NCI-H1694 (cell line): ENCODE measurements at places on chromosomes 7 and 10.
A peak's percentile ranks its signal among the peaks of the same experiment; 100 is the strongest.

GRCh38 chr10:58030208-58030607 lies 237.5 kb downstream of the IPMK start:
- no peak for DNase-seq

DNA sequence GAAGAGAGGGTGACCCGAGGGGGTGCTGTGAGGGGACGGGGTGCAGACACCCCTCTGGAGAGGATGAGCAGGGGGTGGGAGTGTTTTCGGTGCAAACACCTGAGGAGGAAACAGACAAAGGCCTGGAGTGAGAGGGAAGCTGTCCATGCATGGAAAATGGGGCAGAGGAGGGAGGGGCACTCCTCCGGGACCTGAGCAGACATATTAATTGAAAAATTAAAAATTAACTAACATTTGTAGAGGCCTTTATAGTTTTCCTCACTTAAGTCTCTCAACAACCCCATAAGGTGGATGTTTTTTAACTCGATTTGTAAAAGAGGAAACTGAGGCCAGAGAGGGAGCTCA lies 1.2 kb downstream of the VPS37D start:
- no peak for DNase-seq

DNA sequence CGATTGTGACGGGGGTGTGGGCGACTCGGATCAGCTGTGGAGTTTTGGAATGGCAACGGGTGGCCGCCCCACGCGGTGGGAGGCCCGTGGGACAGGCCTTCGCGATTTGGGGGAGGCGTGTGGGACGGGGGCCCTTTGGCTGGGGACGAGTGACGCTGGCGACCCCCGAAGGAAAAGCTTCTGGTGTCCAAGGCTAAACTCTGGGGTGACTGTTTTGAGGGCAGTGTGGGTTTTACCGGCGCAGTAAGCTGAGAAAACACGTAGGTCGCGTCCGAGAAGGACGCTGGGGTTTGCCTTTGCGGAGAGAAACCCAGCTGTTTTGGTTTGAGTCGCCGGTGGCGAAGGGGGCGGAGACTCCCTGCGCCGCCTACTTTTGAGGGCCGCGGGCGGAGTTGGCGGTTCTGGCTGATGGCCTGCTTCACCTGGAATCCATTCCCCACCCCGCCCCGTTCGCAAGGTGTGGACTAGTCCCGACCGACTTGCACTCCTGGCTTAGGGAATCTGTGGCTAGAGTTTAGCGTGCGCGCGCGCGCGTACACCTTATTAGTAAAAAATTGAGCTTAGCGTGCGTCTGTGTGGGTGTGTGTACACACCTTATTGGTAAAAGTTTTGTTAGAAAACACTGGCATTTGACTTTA lies 606 bp downstream of the TAX1BP1 start:
- peak; percentile 19 for DNase-seq

DNA sequence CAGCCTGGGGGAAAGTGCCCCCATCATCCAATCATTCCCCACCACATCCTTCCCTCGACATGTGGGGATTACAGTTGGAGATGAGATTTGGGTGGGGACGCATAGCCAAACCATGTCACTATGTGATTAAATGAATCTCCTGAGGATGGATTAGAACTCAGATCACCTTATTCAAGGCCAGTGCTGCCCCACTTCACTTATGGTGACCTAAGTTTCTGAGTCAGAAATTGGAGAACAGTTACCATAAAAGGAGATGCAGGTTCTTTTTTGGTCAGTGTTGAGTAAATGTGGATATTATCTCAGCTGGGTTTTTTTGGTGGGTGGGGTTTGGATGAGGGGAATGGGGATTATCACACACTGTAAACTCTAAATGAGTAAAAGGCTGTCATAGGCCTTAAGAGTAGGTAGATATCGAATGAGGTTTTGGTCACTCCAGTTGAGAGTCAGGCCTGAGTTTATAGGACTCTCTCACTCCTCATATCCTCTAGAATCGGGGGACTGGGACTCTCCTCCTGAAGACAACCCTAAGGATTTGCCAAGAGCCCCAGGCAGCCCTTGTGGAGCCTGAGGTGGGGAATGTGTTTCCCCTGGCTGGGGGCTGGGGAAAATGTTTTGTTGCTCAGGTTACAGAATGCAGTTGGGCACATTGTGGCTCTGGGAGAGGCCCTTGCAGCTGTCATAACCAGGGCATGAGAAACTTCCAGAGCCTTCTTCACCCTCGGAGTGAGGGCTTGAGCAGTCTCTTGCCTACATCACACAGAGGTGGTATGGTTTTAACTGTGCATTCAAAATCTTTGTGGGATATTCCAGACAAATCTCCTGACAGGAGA lies 213.0 kb downstream of the BAMBI start:
- no peak for DNase-seq

DNA sequence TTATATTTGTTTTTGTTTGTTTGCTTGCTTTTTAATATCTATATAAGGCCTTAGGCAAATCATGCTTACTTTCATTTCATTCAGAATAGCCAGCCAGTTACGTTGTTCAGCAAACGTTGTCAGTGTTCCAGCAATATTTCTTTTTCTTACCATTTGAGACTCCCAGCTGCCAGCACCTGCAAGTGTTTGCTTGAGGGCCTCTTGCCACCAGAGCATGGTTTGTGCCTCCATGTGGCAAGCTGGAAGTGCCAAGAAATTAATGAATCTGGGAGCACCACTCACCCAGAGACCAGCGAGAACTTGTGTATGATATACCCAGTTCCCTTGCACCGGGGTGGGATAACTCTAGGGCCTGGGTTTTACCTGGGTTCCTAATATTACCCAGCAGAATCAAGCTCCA lies 177.1 kb upstream of the CSTF2T start:
- DNase-seq: no peak

GRCh38 chr7:157397731-157398691 lies 61.2 kb downstream of the DNAJB6 start:
- peak; percentile 26 for DNase-seq

DNA sequence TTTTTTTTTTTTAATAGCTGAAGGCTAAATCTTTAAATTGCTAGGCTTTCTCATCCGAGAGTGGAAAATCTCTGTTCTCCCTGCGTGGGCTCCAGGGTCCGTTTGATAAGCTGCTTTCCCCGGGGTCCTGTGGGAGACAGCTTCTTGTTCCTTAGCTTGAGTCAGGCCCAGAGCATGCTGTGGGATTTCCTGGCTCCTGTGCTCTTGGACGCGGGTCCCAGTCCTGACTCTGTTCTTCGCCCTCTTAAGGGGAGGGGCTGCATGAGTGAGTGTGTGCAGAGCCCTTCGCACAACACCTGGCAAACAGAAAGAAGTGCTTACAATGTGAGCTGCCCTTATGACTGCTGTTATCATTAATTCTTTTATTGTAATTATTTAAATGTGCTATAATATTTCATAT lies 133.5 kb downstream of the TACC2 start:
- DNase-seq: no peak

GRCh38 chr7:157951300-157952049 lies 614.7 kb downstream of the DNAJB6 start:
- no peak for DNase-seq

DNA sequence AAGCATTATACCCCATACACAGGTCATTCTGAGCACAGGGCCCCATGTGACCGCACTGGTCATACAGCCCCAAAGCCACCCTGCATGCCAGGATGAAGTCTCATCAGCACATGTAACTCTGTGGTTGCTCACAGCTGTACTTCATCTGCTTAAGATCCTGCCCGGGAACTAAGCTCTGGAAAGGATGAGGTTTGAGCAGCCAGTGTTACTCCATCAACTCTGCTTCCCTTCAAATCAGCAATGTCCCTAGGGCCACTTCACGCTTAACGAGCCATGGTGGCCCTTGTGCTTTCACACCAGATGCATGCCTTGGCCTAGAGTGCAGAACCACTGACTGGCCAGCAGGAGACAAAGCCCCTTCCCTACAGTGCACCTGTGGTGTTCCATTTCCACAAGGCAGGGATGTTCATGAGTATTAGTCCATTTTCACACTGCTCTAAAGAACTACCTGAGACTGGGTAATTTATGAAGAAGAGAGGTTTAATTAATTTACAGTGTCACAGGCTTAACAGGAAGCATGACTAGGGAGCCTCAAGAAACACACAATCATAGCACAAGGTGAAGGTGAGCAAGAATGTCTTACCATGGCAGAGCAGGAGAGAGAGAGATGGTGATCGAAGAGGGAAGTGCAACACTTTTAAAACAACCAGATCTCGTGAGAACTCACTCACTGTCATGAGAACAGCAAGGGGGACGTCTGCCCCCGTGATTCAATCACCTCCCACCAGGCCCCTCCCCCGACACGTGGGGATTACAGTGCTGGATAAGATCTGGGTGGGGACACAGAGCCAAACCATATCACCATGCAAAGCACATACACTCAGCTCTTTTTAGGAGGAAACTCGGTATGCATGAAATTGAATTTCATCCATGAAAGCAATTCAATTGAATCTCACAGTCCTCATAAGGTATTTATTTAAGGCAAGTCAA lies 149.0 kb upstream of the CDCA7L start:
- DNase-seq: no peak

- no peak for DNase-seq
Measured at GRCh38 chr7:5426226-5426475, 2.5 kb upstream of the TNRC18 start.

GRCh38 chr7:2198760-2199159 lies 34.0 kb downstream of the MAD1L1 start:
- no peak for DNase-seq

GRCh38 chr7:30286749-30287148 lies 2.4 kb downstream of the ZNRF2 start:
- DNase-seq: no peak

- no peak for DNase-seq
Measured at GRCh38 chr10:88754287-88754686, 5.5 kb upstream of the LIPN start.

DNA sequence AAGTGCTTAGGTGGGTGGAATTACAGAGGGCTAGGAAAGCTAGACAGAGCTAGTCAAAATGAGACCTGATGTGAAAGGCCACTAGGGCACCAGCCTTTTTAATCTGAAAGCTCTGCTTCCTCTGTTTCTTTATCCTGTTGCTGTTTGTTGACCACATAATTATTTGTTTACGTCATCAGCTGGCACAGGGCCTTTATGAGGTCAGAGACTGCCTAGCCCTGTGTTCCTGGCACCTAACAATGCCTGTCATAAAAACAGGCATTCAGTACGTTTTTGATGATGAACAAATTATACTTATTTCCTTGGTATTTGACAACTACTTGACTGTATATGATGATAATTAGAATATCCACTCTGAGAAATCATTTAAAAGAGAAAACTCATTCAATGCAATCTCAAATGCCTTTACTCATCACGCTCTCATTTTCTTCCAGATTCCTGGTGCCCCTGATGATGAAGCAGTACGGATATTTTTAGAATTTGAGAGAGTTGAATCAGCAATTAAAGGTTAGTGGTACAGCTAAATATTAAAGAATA lies 26.0 kb downstream of the RBM17 start:
- DNase-seq: no peak

- no peak for DNase-seq
Measured at GRCh38 chr10:71125749-71126107, 86.6 kb upstream of the UNC5B start.

DNA sequence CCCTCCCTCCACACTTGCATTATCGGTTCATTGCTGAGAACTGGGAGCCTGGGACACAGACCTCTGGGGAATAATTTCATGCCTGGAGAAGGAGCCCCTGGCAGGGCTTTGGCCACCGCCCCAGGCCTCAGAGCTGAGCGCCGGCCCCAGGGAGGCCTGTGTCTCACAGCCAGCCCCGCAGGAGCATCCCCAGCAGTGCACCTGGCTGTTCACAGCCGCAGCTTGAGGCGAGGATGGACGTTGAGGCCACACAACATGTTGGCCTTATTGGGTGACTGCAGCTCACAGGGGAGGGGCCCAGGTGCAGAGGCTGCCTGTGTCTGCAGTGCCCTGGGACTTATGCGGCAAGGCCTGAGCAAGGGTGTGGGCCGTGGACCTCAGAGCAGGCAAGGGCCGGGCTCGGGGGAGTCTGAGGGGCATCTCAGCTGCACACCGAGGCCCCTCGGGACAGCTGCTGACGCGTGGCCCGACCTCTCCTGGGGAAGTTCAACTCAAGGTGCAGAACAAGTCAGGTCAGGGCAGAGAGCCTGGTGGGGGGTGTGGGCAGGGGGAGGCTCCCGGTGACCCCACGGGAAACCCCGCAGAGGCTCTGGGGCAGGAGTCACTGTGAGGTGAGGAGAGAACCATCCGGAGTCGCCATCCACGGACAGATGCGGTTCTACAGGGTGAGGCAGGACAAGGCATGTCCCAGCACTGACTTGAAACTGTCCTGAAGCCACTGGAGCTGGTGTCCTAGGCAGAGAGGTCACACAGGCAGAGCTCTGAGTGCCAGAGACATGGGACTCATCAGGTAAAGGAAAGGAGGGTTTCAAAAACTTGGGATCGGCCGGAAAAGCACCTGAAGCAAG lies 13.1 kb upstream of the UBE3C start:
- DNase-seq: no peak

- DNase-seq: no peak
Measured at GRCh38 chr7:21550821-21551531, 8.1 kb downstream of the DNAH11 start.

GRCh38 chr7:122413339-122413738 lies 108.8 kb upstream of the FEZF1 start:
- DNase-seq: no peak

- DNase-seq: no peak
Measured at GRCh38 chr10:17081431-17081830, 48.2 kb downstream of the CUBN start.

- DNase-seq: no peak
Measured at GRCh38 chr10:72240371-72240770, 24.3 kb upstream of the ASCC1 start.

GRCh38 chr7:121069346-121070100 lies 81.0 kb downstream of the CPED1 start:
- DNase-seq: no peak

GRCh38 chr7:95871075-95871848 lies 98.9 kb downstream of the DYNC1I1 start:
- peak; percentile 81 for DNase-seq

DNA sequence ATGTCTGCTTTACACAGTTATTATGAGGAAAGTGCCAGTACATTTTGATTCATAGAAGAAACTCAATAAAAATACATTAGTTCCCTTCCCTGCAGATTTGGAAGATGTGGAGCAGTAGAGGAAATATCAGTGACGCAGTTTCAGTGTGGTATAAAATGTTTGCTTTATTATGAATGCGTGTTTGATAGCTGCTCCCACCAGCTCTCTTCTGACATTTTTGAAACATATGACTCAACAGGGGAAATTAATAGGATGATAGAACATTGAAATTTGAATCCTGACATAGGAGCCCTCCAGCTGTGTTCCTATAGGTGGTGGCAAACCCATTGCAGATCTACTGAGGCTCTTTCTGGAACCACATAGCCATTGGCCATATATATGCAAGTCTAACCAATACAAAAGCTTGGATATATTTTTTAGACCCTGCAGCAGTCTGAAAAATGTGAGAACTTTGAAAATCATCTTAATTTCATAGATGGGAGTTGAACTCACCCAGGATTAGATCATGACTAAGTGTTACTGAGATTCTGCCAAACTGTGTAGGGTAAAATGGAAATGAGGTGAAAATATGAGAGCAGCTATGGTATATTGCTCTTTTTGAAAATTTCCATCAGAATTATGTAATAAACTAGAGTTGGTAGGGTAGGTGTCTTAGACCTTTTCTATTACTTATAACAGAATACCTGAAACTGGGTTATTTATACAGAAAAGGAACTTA lies 47.8 kb downstream of the BZW2 start:
- no peak for DNase-seq

GRCh38 chr7:68031180-68031943 lies 1034.7 kb downstream of the TYW1 start:
- DNase-seq: no peak

- no peak for DNase-seq
Measured at GRCh38 chr7:81846398-81846797, 76.6 kb upstream of the HGF start.
